GM23338 (cell line): ENCODE measurements at places on chromosomes 4 and X.

DNA sequence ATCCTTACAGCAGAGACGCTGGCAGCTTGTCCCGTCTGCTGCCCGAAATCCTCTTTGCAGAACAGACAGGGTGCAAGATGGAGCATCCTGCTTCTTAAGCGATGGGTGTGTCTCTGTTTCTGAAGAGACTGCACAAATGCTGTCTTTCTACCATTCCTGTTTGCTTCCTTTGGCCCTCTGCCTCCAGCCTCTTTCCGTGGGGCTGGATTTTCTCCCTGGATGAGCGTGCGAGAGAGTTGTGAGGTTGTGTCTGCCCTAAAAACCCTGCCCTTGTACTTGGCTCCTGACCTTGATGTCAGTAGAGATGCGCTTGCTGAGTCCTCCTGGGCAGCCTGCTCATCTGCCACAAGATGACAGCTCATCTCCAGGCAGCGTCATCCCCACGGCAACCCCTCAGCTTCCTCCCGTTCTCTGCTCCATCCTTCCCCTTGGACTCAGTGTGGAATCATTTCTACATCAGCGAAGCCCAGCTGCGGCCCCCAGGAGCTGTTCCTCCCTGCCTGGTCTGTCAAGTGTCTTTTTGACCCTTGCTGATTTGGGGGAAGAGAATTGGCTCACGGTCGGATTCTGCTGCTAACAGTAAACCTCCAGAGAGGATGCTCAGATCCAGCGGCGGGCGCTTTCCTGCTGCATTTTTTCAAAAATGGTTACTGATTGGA lies 246.2 kb downstream of the ASMT start:
- DNase-seq, result no peak

DNA sequence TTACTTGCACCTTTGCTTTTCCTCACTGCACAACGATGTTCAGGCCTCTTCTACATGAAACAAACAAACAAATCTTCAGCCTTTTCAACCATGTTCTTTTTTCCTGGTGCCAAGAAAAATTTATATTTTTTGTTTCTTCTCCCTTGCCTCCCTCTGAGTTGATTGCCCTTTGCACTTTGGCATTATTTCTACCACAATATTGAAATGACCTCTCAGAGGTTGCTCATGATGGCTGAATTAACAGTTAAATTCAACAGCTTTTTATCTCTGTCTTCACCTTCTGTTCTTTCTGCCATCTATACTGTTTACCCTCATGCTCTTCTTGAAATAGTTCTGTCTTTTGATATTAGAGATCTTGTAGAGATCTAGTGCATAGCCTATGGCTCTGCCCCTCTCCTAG lies 308.9 kb downstream of the ARHGAP24 start:
- no peak for DNase-seq

- no peak for DNase-seq
Measured at GRCh38 chrX:133250184-133251100, 32.3 kb upstream of the TFDP3 start.

DNA sequence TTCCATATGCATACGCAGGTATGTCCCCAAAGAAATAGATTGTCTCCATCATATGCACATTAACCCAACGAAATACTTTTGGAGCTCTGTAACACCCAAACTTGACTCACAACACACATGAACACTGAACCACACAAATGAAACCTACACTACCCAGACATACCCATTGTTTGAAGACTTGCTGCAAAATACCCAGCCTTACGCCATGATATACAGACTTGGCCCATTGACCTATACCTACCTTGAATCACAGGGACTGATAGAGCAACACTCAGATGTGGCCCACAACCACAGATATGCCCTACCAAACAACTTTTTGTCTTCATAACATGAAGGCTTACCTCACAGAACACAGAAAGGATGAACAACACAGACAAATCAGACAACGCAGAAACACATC lies 15.9 kb downstream of the LINC00632 start:
- no peak for DNase-seq

DNA sequence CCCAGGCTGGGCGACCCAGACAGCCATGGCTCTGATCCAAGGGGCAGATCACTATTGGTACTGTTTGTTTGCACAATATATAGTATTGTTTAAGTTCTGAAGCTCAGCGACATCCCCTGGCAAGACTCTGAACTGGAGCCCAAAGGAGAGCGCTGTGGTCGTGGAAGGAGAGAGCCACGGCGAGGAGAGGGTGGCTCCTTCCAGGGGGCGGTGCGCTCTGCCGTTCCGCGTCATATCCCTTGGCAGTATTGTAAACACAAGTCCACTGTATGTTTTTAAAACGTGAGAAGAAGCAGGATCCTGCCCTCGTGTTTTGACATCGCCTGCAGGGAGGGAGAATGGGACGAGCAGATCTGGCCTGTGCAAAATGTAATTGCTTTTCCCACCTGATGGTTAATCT lies 185.5 kb downstream of the RAB28 start:
- DNase-seq, result no peak
